ENCODE measurements at places on chromosomes 11 and 22.

GRCh38 chr11:94376841-94377240 is 24.4 kb downstream of the GPR83 start:
- DNase-seq, result no peak

DNA sequence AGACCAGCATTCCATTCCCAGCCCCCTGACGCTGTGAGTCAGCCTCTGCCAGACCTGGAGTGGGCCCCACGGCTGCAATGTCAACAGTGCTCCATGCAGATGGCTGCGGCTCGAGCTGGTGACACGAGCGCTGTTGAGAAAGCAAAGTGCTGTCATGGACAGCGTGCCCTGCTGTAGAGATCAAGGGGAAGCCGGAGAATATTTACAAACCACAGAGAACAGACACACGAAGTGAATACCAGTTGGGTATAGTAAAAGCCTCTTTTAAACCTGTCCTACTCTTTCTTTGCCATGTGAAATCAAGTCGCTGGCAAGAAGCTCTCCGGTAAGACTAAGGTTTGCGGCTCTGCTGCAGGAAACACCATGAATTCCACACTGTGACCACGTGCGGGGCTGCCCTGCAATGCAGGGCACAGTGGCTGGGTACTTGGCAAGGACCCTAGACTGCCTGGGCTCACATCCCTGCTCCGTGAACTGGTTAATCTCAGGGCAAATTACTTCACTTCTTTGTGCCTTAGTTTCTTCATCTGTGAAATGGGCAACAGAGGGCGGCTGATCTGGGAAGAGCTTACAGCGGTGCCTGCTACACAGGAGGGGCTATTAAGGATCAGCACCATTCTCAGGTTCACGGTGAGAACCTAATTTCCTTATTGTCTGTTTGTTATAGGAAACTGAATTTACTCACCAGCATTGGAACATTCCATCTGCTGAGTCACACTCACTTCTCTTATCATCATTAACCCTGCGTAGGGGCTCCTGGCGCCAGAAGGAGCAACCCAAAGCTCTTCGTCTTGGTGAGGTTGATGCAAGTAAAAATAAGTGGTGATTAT is 27.8 kb upstream of the ELFN2 start:
- peak; percentile 90 for DNase-seq

- DNase-seq, result no peak
Measured at GRCh38 chr22:40705918-40706682, 26.8 kb downstream of the MCHR1 start.

DNA sequence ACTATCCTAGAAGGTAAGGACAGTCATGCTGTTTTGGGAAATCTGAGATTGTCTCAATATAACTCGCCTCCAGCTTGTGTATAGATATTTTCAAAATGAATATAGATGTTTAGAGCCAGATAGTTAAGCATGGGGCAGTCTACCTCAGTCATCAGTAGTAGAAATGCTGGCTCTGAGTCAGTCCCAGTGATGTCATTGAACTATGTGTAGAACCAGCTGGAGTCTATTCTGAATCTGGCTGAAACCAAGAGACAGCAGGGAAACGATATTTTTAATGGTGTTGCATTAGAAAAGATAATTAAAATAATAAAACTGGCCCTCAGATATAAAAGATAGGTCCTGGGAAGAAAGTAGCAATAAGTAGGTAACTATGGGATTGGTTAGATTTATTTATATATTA is 25.9 kb downstream of the PIWIL4 start:
- peak; percentile 28 for DNase-seq

GRCh38 chr22:41324821-41325528 is 23.6 kb downstream of the ZC3H7B start:
- no peak for DNase-seq

- DNase-seq, result peak; percentile 77
Measured at GRCh38 chr22:40178417-40179409, 988 bp downstream of the TNRC6B start.

DNA sequence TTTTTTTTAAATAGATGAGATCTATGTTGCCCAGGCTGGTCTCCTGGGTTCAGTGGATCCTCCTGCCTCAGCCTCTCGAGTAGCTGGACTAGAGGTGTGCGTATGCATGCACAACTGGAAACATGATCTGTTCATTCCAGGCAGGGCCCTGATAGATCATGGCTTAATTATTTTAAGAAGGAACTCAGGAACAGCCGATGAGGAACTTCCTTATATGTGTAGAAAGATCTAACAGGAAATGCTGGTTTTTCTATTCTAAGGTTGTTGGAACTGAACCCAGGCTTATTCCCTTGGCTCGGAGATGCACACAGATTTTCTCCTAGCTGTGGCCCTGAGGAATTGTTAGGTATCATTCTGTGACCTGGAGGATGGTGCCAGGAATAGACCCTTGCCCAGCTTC is 32.4 kb downstream of the SPECC1L start:
- no peak for DNase-seq

DNA sequence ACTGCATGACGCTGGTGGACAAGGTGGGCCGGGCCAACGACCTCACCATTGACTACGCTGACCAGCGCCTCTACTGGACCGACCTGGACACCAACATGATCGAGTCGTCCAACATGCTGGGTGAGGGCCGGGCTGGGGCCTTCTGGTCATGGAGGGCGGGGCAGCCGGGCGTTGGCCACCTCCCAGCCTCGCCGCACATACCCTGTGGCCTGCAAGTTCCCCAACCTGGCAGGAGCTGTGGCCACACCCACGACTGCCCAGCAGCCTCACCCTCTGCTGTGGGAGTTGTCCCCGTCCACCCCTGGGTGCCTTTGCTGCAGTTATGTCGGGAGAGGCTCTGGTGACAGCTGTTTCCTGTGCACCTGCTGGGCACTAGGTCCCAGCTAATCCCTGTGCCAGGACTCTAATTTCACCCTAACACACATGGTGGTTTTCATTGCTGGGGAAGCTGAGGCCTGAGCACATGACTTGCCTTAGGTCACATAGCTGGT is 49.0 kb upstream of the PPP6R3 start:
- DNase-seq, result no peak

- no peak for DNase-seq
Measured at GRCh38 chr11:30579415-30580175, 6.6 kb downstream of the MPPED2 start.

GRCh38 chr11:81744336-81745116 is 989.1 kb downstream of the FAM181B start:
- no peak for DNase-seq

DNA sequence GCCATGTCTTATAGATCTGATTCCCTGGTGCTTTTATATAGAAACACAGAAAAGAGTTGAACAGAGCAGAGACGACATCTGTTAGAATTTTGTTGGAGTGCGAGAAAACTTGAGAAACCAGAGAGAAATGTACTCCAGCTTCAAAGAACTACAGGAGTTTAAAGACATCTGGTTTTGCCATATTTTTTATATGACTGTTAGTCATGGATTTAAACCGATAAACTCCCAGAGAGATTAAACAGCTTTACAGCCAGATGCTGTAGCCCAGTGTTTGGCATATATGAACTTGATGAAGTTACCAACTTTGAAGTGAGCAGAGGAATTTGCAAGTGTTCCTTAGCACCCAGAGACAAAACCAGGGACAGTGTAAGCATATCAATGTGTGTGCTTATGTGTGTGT is 1083.1 kb downstream of the LRRC4C start:
- peak; percentile 26 for DNase-seq

DNA sequence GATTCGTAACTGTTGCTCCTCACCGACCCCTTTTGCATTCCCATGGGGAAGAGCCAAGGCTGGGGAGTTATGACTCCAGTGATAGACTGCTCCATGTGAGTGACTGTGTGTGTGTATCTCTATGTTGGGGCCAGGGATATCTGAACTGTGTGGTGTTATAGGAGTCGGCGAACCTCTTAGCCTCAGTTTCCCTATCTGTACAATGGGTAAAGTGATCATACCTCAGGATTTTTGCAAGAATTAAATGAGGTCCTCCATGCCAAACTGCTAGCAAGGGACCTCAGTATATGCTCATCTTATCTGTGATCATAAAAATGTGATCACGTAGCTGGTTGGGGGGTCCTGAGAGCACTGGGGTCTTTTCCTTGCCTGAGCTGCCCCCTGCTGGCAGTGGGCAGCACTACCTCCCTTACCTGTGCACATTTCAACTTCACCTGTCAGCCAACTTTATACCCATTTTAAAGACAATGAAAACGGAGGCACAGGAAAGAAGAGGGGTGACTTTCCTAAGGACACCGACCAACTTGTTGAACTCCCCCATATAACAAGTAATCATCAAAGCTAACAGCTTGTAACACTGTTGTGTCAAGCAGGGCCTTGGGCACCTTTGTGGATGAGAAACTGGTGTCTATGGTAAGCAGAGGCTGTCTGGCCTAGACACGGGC is 1.4 kb upstream of the DPP3 start:
- no peak for DNase-seq

DNA sequence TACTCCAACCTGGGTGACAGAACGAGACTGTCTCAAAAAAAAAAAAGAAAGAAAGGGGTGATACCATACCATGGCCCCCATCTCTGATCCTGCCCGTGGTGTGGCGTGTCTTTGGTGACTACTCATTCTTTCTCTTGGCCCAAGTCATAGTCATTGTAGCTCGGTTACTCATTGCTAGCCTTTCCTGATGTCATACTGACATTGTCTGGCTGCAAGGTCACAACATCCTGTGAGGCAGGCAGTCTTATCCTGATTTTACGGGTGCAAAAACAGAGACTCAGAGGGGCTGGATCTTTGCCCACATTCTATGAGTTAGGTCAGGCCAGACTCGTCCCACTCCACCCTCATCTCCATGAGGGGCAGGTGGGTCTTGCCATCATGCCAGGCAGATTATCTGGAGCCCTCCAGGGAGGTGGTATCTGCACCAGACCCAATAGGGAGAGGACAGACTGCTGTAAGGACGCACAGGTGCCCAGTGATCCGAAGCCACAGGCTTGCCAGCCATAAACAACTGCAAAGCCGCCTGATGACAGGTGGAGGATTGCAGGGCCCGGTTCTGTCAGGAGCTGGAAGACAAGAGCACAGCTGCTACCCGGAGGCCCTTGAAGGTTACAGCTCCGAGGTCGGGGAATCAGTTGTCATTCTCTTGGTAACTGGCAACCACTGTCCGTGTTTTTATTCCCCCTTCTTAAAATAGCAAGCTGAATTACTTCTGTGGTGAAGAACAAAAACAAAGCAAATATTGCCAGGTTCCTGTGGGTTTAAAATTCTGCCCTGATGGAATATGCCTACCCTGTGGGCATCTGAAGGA is 13.8 kb downstream of the TOM1 start:
- DNase-seq, result peak; percentile 83

DNA sequence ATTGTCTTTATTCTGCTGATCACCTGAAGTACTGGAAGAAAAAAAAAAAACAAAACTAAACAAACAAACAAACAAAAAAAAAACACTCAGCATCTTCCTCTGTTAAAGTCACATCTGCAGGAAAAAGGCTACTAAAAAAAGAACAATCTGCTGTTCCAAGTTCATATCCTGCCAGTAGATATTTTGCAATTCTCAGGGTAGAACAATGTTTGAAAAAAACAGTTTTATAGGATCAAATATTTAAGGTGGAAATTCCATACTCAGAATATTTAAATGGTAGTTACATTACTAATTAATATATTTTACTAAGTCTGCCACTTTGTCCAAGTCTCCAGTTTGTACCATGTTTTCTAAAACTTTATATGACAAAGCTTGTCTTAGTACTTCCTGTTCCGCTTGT is 175.2 kb downstream of the SBF2 start:
- no peak for DNase-seq

DNA sequence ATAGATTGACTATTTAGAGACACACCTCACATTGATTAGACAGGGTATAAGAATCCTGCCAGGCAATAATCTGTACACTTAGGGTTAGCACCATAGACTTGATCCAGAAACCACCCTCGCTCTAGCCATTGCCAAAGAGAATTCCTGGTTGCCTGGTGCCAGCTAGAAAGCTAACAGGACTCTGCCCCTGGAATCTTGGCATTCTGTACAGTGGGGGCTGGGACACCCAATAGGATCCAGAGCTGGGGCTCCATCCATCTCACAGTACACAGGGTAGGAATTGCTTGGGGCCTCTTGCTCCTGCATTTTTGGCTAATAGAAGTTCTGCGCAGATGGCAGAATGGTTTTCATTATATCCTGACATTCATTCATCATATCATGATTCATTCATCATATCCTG is 3.0 kb upstream of the APLNR start:
- no peak for DNase-seq

- DNase-seq, result no peak
Measured at GRCh38 chr11:124577716-124578427, 8.1 kb downstream of the OR8A1 start.

GRCh38 chr22:50268655-50269113 is 1.5 kb downstream of the MAPK11 start:
- DNase-seq, result no peak

GRCh38 chr11:79108851-79109250 is 332.0 kb downstream of the TENM4 start:
- DNase-seq, result no peak

DNA sequence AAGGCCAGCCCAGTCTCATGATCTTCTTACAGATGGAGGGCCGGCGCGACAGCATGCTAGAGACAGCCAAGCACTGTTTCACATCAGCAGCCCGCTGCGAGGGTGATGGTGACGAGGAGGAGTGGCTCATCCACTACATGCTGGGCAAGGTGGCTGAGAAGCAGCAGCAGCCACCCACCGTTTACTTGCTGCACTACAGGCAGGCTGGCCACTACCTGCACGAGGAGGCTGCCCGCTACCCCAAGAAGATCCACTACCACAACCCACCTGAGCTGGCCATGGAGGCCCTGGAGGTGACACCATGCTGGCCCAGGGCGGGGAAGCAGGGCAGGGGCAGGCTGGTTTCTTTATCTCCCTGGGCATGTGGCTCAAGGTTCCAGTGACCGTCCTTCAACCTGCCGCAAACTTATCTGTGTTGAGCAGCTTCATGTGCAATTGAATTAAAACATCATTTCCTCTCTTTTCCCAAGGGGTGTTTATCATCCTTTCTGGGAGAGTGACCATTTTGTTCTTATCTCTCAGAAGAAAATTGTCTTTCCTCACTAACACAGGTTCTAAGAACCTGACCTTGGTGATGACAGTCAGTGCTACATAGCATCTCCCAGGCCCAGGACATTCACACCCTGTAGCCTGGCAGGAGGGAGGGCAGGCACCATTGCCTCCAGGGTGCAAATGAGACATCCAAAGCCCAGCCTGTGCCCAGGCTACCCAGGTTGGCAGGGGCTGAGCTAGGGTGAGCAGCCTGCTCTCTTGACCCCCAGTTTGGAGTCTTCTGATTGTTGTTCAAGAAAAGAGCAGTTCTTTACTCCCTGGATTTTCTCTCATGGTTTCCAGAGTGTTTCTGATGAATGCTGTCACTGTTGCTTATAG is 80.7 kb downstream of the CABIN1 start:
- no peak for DNase-seq

GRCh38 chr11:113385749-113386148 is 1.8 kb upstream of the ANKK1 start:
- DNase-seq, result no peak

DNA sequence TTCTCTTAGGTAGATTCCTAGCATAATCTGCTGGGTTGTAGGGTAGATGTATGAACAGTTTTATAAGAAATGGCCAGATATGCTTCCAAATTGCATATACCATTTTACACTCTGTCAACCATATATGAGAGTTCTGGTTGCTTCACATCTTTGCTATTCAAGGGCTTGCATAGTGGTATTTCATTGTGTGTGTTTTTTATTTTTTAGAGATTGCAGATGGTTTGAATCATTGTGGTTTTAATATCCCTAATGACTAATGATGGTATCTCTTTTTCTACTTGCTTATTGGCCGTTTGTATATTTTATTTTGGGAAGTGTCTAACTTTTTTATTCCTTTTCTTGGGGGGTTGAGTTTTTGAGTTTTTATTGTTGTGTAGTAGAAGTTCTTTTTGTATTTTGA is 26.9 kb downstream of the RNF214 start:
- DNase-seq, result peak; percentile 83

GRCh38 chr22:49973018-49973961 is 12.7 kb downstream of the PIM3 start:
- no peak for DNase-seq
